ENCODE measurements at places on chromosomes 11 and 22.

GRCh38 chr11:19690885-19691284 lies 21.8 kb upstream of the NAV2 start:
- DNase-seq, result no peak

- DNase-seq, result no peak
These were observed 60.0 kb downstream of the MYEOV start for GRCh38 chr11:69353696-69354544.

GRCh38 chr22:31210556-31211421 lies 1.3 kb upstream of the LIMK2 start:
- no peak for DNase-seq

- DNase-seq, result no peak
These were observed 16.3 kb upstream of the CABP2 start for GRCh38 chr11:67539550-67539949.

GRCh38 chr11:126823274-126823673 lies 177.3 kb downstream of the KIRREL3 start:
- DNase-seq, result no peak

DNA sequence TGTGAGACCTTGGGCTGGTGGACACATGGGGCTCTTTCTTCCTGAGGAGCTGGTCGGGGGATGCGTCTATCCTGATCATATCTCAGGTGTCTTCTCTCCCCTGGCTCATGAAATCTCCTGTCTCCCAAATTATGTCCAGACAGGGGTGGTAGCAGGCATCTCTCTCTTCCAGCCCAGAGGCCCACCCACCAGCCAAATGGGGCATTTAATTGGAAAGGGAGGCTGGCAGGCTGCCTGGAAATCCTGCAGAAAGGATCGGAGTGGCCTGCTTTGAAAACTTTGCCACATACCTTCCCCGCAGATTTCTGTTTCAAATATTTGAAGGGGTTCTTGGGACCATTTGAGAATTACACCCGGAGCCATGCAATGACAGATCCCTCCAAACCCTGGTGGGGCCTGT lies 37.4 kb downstream of the SMIM38 start:
- DNase-seq, result no peak

DNA sequence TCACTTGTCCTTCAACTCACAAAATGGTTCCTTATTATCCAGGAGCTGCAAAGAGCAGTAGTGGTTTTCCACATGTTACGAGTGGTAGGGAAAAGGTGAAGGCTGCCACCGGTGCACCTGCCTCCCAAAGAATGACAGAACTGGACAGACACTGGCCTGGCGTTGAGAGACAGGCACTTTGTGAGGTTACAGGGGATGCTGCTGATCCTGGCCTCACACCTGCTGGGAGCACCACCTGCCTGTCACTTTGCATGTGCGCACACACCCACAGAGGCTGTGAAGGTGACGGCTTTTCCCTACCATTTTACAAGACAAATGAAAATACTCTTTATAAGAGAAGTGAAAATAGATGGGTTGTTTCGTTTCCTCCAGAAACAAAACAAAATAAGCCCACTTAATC lies 175.3 kb upstream of the B3GAT1 start:
- no peak for DNase-seq

GRCh38 chr11:121318848-121319834 lies 26.6 kb downstream of the SC5D start:
- no peak for DNase-seq

GRCh38 chr11:27553186-27553585 lies 46.6 kb upstream of the LIN7C start:
- no peak for DNase-seq

- no peak for DNase-seq
These were observed 22.2 kb downstream of the MUC6 start for GRCh38 chr11:1014276-1014675.

GRCh38 chr11:40393511-40393910 lies 1065.9 kb downstream of the LRRC4C start:
- no peak for DNase-seq

GRCh38 chr11:8722809-8723208 lies 40.2 kb downstream of the RPL27A start:
- DNase-seq, result no peak

DNA sequence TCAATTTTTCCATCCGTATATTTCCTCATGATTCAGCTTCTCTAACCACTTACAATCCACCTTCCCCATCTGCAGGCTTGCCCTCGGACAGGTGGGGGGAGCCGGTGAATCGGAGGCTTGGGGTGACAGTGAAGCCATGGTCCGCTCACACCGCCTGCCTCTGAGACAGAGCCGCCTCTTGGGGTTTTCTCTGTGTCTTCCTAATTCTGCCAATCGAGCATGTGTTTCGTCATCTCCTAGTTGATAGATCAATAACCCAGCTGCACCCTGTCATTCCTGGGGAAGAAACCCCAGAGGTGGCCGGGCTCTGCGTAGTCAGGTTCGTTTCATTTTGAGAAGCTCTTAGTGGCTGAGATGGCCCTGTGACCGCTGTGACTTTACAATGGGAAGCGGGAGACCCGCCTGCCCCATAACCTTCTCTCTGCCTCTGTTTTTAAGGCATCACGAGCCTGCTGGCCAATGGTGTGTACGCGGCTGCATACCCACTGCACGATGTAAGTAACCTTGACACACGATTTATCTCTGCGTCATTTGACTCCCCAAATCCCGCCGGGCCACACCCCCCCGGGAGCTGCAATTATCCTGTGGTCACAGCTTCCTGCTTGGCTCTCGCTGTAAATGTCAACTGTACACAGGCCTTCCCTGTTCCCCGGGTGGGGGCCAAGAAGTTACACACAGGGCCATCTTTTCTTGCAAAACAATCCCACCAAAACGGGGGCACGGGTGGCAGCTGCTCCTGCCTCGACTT lies 33.3 kb downstream of the ANO1 start:
- no peak for DNase-seq

- no peak for DNase-seq
These were observed 78.3 kb downstream of the SLC17A6 start for GRCh38 chr11:22416462-22416861.

GRCh38 chr22:50236731-50237409 lies 8.0 kb downstream of the TUBGCP6 start:
- DNase-seq, result no peak

- DNase-seq, result no peak
These were observed 972 bp upstream of the TSSC4 start for GRCh38 chr11:2399488-2400068.

DNA sequence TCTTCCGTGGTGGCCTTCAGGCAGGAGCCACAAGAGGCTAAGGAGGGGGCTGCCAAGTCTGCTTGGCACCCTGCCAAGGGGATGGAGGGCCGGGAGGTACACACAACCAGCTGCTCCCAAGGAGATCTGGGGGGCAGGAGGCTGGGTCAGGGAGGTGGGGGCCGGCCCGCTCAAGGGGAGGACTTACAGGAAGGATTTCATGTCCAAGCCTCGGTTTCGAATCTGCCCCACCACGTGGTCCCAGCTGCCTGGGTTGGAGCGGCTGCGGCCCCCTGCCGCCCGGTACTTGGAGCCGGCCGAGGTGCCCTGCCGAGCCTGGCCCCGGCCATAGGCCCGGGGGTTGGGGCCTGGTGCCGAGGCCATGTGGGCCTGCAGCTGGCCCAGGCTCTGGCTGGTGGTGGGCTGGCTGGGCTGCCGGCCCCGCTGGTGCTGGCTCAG lies 33.5 kb downstream of the LRRC10B start:
- DNase-seq, result no peak

GRCh38 chr11:76419896-76420295 lies 24.9 kb upstream of the EMSY start:
- no peak for DNase-seq

GRCh38 chr11:116787436-116787785 lies 412 bp downstream of the ZPR1 start:
- no peak for DNase-seq

DNA sequence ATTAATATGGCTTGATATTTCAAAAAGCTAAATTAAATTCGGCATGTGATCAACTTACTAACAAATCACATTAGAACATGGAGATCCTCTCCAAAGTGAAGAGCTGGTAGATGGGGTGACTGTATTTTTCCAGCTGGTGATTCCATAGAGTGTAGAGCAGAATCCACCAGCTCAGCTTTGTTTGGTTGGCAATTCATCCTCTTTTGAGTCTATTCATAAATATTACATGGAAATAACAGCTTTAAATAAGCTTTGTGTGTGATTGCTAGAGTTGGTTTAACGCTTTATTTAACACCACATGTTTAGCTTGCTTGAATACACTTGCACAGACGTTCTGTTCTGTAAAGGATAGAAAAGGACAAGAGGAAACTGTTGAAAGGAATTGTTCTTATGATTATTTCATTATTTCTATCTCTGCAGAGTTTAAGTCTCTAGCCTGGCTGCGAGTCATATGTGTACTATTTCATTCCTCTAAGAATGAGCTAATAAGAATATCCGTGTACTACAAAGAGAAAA lies 738.3 kb upstream of the KIRREL3 start:
- DNase-seq, result no peak

- no peak for DNase-seq
These were observed 15.2 kb downstream of the CPSF7 start for GRCh38 chr11:61414547-61414946.

- DNase-seq, result no peak
These were observed 31.9 kb downstream of the ATG13 start for GRCh38 chr11:46649180-46649738.

DNA sequence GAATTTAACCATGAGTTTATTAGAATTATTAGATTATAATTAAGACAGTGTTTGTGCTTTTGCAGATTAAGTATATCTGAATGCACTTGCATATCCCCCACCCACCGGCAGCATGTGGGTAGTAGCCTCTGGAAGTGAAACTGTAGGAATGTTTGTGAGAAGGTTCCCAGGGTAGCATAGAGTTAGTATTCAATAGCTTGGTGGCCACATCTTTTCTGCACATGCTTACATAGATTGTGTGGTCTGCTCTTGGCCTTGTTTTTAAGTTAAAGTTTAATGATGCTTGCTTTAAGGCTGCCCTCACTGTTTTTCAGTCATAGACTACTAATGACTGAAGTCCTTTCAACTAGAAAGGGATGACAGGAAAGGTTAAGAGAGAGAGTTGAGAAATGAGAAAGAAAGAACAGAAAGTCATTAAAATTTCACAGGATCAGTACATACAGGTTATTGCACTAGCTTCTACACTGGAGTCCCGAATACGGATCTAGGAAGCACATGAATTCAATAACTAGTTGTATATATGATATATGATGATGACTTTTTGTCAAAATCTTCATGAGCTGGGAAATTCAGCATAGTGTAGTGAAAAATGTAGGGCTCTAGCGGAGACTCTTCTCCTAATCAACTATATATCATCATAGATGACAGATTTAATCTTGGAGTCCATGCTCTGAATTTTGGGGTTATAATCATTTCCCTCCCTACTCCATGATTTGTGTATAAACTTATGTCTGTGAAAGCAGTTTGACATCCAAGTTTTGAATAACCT lies 137.1 kb downstream of the ARHGAP42 start:
- no peak for DNase-seq

GRCh38 chr11:29012507-29012906 lies 904.3 kb downstream of the METTL15 start:
- no peak for DNase-seq

- no peak for DNase-seq
These were observed 9.3 kb upstream of the ADAMTS15 start for GRCh38 chr11:130439160-130439519.

- no peak for DNase-seq
These were observed 92.3 kb upstream of the CD44 start for GRCh38 chr11:35046681-35047080.

DNA sequence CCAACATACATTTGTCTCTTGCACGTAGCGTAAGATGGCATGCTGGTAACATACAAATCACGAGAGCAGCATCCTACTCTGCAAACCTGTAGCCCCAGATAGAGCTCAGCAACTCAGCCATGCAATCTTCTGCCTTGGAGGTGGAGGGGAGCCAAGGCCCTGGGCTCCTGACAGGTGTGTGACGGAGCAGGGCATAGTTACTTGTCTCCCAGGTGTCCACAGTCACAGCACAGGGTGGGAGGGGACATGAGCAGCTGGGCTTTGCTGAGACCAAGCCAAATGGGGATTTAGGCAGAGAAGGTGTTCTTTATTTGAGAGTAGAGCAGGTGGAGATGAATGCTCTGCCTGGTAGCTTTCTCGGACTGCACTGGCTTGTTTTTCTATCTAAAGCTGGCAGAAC lies 111.7 kb downstream of the TEAD1 start:
- DNase-seq, result no peak

- DNase-seq, result no peak
These were observed 12.9 kb downstream of the TCP11L1 start for GRCh38 chr11:33052231-33052630.

- DNase-seq, result no peak
These were observed 19.6 kb upstream of the KCNJ11 start for GRCh38 chr11:17408026-17408425.

DNA sequence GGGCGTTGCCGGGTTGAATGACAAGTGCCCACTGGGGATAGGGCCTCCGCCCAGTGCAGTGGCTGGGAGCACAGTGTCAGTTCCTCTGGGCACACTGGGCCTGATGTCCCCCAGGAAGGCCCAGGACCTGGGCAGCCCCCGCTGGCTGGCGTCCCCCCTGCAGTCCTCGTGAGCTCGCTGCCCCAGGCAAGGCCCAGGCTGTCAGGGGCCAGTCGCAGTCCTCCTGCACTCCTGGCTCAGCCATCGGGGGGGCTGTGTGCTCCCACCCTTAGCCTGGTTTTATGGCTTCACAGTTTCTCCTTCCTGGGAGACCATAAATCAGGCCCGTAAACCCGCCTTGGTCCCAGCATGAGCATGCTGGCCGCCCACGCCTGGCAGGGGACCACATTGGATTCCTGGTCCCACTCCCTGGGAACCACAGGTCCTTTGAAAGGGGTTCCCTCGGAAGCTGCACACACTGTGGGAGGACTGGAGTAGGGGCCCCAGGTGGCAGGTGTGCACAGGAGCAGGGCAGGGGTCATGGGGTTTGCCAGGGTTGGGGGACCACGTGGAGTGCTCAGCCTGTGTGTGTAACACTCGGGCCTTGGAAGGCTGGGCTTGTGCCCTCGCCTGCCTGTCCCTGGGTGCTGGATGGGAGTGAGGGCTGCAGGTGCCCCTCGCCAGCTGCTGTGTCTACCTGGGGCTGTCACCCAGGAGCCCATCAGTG lies 113.6 kb downstream of the KCNQ1OT1 start:
- no peak for DNase-seq

- no peak for DNase-seq
These were observed 1.0 kb upstream of the BRSK2 start for GRCh38 chr11:1388763-1389102.

DNA sequence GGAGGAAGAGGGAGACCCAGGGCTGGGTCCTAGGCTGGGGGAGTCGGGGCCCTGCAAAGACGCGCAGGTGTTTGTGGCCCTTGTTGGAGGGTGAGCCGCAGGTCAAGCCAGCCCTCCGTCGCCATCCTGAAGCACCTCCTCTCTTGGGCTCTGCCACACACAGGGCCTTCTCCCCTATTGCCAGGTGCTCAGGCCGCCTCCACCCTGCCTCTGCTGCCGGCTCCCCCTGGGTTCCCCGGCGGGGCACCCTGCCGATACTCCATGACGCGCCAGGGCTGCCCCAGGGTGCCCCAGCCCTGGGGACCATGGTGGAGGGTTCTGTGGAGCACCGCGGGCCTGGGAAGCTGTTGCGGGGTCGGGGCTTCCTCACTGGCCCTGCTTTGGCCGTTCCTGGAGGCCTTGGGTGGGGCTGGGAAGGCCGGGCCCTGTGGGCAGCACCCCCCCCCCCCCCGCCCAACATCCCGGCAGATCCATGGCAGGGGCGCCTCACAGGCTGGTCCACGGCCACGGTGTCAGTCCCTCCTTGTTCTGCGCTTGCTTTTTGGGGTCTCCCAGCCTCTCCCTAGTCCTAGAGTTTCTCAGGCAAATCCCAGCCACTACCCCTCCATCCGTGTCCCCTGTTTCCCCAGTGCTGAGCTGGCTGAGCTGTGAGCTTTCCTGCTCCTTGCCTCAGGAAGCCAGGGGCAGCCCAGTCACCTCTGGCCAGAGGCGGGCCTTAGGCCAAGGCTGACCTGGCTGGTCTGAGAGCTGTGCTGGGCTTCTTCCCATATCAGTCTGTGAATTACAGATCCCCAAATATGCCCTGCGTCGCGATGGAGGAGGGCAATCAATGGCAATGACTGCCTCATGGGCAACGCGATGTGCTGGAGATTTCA lies 2.3 kb upstream of the ADORA2A start:
- DNase-seq, result no peak
